ENCODE measurements at places on chromosomes 7 and 10.

DNA sequence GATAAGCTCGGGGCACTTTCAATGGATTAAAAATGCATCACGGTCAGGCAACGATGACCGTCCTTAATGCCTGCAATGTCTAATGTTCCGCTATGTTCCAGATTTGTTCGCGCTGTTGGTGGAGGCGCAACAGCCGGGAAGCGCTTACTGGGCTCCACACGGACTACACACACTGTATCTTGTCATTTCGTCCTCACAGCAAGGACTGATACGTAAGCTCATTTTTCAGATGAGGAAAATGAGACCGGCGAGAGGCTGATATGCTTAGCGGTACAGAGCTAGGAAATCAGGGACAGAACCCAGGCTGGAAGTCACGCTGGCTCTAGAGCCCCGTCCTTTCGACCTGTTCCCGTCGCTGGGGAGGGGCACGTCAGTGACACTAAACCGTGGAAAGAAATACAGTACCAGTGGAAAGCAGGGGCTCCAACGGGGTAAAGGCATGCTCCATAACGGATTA, 670 bp downstream of the TPK1 start:
- DNase-seq, result peak; percentile 18

DNA sequence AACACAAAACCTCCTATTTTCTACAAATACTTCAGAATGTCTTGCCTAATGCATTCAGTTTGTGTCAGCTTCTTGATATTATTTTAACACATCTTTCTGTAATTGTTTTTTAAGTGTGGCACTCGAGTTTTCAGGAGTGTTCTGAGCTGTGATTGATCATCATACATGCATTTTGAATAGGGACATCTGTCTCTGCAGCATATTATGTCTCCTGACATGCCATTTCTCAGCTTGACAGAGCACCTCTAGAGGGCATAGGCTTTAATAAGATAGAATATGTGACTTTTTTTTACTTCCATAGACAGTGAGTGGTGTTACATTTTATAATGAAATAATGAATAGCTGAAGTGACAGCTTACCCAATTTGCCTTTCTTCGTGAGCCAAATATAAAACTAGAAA, 219.2 kb upstream of the HDAC9 start:
- DNase-seq, result no peak

- no peak for DNase-seq
These were observed 37.2 kb upstream of the OPTN start for GRCh38 chr10:13062803-13063202.

DNA sequence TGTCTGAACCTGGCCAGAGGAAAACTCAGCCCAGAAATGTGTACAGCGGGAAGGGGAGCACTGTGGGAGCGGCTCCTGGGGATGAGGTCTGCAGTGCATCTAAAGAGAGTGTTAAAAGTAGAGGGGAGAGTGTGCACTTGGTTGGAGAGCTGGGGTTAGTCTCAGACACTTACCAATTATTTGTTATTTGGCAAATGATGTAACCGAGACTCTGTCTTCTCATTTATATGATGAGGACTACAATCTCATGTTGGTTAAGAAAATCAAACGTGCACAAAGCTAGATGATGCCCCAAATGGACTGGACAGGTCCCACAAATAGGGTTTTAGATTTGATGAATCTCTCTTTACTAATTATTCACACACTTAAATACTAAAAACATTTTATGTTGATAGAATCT, 962.4 kb downstream of the GATA3 start:
- DNase-seq, result no peak

DNA sequence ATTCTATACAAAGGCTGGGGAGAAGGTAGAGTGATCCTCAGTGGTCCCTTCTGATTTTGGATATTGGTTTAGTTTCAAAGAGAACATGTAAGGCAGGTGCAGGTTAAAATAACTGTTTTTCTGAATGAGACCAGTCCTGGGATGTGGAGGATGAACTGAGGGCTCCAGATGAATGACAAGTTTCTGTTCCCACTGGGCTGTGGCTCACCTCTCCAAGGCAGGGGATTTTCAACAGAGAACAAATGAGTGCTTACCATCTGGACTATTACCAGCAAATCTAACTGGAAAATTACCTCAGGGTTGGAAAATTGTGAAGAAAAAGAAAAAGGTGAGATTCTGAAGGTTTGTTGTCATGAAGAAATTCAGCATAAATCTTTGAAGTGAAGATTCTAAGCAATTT, 8.0 kb downstream of the LAMB4 start:
- DNase-seq, result no peak

DNA sequence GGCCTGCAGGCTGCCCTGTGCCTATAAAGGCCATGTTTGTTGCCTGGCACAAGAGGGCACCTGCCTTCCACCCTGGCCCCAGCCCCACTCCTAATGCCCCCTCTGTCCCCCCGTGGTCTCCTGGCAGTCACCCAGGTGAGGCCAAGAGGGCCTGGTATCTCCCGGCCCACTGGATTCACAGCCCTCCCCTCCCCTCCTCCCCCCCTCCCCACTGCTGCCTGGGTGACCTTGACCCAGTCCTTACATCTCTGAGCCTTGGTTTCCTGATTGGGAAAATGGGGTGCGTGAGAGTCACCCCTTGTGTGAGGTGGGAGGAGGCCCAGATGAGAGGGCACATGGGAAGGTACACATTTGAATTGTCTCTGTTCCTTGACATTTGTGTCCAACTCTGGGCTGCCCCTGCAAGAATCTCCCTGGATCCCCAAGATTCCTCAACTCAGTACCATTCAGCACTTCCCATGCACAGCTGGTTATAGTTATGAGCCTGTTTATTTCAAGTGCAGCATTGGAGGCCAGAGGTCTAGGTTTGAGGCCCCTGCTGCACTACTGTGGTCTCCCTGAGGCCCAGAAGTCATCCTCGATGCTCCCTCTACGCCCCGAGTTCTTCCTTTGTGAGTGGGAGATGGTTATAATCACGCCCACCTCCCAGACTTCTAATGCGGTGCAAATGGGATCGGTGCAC, 58.9 kb downstream of the TMEM270 start:
- no peak for DNase-seq

DNA sequence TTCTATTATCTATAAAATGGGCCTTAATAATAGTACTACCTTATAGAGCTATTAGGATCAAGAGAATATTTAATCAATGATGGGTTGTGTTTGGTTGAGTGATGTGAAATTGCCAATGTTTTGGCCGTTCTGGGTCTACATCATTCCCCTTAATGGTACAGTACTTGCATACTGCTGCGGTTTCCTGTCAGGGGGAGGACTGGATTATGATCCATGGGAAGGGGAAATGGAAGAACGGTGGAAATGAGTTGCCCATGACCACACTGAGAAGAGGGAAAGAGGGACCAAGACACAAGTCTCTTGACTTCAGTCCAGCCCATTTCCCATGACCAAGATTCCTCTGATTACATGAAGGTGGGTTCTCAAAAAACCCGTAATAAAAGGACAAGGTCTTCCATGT, 999 bp upstream of the MRPS24 start:
- DNase-seq, result no peak

DNA sequence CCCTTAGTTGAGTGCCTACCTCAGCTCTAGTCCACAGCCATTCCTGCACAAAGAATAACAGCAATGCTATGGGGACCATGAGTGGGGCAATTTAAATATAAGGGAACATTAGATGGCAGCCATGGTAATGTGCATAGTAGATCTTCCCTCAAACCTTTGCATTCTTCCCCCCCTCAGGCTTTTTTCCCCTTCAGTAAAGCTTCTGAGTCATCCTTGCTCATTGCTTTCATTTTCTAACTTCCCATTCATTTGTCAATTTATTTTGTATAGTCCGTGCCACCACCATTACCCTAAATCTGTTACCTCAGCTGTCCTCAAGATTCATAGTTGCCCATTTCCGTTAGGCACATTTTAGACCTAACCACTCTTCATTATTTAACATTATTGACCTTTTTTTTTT, 10.7 kb downstream of the HECTD2 start:
- no peak for DNase-seq

DNA sequence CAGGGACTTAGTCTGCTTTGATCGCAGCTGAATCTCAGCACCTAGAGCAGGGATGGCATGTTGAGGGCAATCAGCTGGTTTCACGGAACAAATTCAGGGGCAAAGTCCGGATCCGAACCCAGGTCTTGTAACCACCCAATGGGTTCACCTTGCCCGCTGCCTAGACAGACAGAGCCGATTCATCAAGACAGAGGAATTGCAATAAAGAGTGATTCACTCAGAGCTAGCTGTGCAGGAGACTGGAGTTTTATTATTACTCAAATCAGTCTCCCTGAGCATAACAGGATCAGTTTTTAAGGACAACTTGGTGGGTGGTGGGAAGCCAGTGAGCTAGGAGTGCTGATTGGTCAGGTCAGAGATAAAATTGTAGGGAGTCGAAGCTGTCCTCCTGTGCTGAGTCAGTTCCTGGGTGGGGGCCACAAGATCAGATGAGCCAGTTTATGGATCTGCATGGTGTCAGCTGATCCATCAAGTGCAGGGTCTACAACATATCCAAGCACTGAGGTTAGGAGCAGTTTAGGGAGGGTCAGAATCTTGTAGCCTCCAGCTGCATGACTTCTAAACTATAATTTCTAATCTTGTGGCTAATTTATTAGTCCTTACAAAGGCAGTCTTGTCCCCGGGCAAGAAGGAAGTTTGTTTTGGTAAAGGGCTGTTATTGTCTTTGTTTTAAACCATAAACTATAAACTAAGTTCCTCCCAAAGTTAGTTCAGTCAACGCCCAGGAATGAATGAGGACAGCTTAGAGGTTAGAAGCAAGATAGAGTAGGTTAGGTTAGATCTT, 43.5 kb upstream of the CHST3 start:
- no peak for DNase-seq

- DNase-seq, result no peak
These were observed 415.6 kb downstream of the EXOC4 start for GRCh38 chr7:133668296-133669060.

DNA sequence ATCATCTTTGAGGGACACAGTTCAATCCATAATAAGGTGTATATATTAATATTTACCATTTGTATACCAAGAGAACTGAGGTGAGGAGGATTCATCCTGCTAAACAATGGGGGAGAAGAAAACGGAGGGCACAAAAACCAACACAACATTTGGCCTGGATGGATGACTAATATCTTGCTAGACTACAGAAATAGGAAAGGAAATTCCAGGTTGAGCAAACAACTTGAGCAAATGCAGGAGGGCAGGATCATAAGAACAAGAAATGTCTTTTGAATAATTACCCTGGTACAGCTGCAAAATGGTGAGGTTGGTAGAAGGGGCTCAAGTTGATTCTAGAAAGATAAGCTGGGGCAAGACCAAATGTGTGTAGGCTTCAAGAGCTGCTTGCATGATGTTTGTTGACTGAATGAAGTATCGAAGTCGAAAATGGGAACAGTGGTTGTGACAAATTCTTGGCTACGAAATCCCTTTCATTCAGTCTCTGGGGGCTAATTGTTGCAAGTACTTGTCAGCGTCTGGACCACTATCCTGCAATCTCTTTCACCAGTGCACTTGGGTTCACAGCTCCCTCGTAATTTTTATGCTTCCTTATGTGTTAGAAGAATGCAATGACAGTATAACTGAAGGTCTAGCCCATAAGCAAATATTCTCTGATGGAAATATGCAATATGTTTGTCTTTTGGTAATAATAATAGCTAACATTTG, 176.2 kb downstream of the PTEN start:
- no peak for DNase-seq

GRCh38 chr7:4712281-4713182, 30.4 kb downstream of the FOXK1 start:
- no peak for DNase-seq

DNA sequence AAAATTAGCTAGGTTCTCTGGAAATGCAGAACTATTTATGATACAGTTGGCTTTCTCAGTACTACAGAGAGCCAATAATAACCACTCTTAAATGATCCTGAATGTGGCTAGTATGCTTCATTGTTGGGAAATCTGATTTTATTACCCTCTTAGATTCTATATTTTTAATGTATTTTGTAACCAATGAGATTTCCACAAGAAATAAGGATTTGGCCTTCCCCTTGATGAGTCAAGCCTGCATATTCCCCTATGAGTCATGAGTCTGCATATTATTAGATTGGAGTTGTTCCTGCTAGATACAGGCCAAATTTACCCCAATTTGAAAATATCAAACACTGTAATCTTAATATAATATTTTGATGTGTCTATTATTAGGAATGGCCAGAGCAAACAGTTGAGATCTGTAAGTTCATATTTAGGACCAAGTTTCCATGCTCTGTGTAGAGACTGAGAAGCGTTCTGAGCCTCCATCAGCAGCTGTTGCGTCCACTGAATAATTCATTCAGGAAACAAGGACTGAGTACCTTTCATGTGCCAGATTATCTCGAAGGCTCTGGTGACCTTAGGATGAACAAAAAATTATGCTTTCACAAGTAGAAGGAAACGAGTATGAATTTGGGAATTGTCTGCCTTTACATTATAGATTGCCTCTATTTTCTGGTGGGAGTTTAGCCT, 793.4 kb downstream of the NRG3 start:
- no peak for DNase-seq

DNA sequence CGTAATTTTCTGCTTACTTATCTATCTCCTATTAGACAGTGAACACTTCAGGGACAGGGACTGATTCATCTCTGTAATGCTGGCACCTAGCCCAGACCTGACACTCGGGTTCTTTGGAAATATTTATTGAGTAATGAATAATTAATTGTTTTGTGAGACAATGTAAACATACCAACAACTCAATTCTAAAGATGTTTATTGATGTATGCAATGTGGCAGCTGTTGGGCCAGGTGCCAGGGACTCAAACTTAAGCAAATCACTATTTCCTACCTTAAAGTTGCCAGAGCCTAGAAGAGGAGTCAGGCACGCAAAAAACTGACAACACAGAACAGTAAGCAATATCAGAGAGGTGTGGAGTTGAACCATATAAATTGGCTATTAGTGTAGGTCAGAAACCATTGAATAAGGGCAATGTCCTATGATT, 63.6 kb upstream of the BMPER start:
- no peak for DNase-seq

DNA sequence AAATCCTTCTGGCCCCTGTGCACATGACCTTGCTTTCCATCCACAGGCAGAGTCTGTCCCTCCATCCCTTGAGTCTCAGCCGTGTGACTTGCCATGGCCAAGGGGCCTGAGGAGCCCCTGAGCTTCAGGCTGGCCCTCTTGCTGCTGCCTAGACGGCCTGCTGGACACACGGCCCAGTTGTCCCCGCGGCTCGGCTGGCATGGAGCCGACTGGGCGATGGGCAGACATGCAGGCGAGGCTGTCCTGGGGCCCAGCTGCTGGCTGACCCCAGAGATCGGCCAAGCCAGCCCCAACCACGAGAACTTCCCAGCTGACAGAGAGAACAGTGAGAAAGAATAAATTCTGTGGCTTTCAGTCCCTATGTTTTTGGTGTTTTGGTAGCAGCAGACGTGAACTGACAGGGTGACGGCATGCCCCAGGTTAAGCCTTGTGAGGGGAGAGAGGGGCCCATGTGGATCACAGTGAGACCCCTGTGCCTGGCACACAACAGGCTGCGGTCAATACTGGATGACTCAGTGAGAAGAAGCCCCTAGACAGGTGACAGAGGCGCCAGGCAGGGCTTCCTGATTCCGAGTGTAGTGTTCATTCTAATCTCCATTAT, 11.7 kb downstream of the PRKAG2 start:
- no peak for DNase-seq

GRCh38 chr10:2881720-2882620, 185.4 kb upstream of the PFKP start:
- DNase-seq, result no peak

- DNase-seq, result no peak
These were observed 170.1 kb downstream of the EBF3 start for GRCh38 chr10:129793996-129794395.
